ENCODE measurements at places on chromosomes 4 and X. TPM values are rescaled to one million over a fixed set of nuclear protein-coding genes. Genes with fewer than 3 reads are reported as not detected.

- no peak for DNase-seq
Observed at GRCh38 chr4:112125416-112125815, 19.8 kb upstream of the FAM241A start.

- no peak for DNase-seq
Observed at GRCh38 chrX:38704146-38704882, 96.9 kb upstream of the MID1IP1 start.

DNA sequence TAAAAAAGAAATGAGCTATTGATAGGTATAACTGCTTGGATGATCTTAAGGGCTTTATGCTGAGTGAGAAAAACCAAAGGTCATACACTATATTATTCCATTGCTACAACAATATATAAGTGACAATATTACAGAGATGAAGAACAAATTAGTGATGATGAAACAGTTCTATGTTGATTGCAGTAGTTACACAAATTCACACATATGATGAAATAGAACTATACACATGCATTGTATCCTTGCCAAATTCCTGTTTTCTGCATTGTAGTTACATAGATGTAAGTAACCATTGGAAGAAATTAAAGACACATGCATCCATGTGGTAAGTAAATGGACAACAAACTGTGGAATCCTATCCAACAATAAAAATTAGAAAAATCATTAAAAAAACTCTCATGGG lies 76.5 kb downstream of the CENPC start:
- no peak for DNase-seq

- no peak for DNase-seq
Observed at GRCh38 chr4:85909851-85910250, 434.9 kb downstream of the ARHGAP24 start.

DNA sequence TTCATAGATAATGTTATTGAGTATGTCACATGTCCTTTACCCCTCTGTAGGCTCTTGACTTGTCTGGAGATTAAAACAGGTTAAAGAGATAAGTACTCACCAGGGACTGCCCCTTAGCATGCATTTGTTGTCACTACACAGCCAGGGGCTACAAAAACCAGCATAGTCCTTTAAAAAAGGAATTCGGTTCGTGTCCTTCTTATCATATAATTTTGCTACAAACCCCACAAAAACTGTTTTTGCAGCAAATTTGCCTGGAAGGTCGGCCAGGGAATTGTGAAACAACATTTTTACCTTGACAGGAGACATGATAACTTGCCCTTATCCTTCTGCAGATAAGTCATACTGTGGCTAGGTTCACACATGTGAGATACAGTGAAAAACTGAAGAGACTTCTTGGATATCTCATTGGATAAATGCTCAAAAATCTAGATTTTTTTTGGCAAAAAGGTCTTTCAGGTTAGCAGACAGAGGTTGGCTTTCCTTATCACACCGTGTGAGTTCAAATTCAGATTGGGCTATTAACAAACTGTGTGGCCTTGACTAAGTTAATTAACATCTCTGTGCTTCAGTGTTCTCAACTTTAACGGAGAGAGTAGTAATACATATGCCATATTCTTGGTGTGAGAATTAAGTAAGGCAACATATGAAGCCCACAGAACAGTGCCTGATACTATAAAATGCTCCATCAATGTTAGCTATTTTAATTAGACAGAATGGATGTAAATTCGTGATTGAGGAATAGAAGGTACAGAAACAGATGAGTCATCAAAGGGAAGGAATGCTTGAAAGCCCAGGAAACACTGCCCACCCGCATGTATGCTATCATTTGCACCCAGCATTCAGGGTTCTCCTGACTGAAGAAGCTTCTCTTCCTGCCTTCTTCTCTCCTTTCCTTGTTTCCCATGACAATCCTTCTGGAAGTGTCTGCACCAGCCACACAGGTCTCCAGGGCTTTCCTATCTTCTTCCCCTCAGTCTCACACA lies 30.0 kb downstream of the FAM9C start:
- no peak for DNase-seq

- peak; percentile 70 for DNase-seq
Observed at GRCh38 chr4:119652998-119653397, 24.4 kb upstream of the PDE5A start.

- DNase-seq = no peak
Observed at GRCh38 chrX:112735147-112735546, 55.4 kb upstream of the LHFPL1 start.

DNA sequence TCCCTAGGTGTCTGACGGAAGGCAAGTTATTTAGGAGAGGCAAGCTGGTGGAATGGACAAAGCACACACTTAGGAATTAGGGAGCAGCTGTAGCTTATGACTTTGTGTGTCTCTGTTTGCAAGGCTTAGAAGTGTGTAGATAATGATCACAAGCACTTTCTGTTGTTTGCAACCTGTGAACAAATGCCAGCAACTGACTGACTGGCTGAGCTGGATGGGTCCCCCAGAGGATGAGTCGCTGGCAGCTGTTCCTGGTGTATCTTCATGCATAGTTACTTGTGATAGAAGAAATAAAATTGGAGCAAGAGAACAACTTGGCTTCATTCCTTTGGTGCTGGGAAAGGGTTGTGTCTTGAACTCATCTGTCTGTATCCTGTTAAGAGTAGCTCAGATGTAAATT lies 64.2 kb upstream of the BEND4 start:
- no peak for DNase-seq

- no peak for DNase-seq
Observed at GRCh38 chr4:113952452-113953029, 26.9 kb downstream of the ARSJ start.

Gene SORCS2
- polyA plus RNA-seq = 0.29 TPM

Gene CPZ
- polyA plus RNA-seq = 6.4 TPM

Gene ATP2B3
- polyA plus RNA-seq = not detected

Gene BMX
- polyA plus RNA-seq = not detected

Gene ODAPH
- not detected for polyA plus RNA-seq

Gene SPIN2A
- 1.0 TPM for polyA plus RNA-seq
